Globus pallidus (tissue), 1 donor: ENCODE measurements at places on chromosomes 16 and 17.

- DNase-seq, result no peak
These were observed 41.8 kb downstream of the PAFAH1B1 start for GRCh38 chr17:2635241-2635640.

DNA sequence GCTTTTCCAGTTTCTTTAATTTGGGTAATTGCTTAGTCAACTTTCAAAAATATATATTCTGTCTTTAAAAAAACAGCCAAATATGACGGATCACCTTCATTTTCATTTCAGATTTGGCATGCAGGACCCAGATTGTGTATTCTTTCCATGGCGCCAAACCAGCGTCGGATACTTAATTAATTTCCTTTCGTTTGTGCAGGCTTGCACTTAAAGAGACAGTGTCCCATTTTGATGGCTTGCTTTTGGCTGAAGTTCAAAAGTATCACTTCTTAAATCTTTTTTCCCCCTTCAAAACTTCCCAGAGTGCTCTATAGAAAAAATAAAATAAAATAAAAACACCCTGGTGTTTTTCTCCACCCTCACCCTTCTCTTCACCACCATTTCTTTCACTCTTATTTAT lies 394.5 kb upstream of the SOX9 start:
- no peak for DNase-seq

- DNase-seq, result no peak
These were observed 34.5 kb downstream of the PSME3IP1 start for GRCh38 chr16:57151369-57151768.

DNA sequence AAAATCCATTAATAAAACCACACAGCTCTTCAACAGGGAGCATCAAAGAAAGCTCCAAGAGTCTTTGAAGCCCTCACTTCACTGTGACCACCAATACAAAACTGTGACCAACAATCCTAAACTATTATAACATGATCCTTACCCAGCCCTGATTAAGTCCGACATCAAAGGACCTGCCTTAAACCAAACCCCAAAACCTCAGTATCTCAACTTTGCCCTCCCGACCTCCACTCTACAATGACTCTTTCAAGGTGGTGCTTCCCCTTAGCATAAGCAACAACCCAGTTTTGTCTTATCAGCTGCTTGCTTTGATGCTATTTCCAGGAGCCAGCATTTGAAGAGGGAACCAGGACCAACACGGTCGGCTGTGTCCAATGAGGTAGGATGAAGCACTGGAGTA lies 8.5 kb upstream of the PRSS22 start:
- DNase-seq, result no peak

GRCh38 chr17:76077584-76078110 lies 1.3 kb upstream of the ZACN start:
- DNase-seq, result no peak

- no peak for DNase-seq
These were observed 141.2 kb downstream of the AATF start for GRCh38 chr17:37089956-37090355.

DNA sequence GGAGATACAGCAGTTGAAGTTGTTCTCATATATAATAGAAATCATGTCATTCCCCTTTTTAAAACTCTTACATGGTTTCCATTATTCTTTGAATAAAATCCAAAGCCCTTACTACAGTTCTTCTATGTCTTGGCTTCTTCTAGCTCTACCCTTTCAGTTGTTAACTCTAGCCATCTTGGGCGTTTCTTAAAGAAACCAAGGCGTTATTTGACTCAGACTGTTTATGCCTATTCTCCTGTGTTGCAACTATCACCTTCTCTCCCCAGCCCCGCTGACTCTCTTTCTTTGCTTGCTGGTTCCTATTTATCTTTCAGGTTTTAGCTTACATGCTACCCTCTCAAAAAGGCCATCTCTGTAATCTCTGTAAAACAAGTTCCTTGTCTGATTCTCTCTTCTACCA lies 32.7 kb downstream of the NFATC3 start:
- no peak for DNase-seq

- DNase-seq, result no peak
These were observed 8.2 kb downstream of the GLP2R start for GRCh38 chr17:9833922-9834321.

DNA sequence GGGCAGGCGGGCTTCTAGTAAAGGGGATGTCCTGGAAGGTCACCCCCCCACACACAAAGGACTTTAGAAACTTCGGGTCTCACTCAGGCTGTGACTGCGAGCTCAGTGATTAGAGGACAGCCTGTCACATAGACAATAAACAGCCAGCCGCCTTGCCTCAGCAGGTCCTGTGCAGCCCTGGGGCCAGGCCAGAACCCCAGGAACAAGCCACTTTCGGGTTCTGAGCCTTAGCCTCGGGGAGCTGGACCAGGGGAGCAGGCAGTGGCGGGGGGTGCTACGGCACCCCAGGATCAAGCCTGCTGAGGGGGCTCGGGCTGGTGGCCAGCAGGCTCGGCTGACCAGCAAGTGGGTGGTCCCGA lies 1.1 kb downstream of the GAS7 start:
- no peak for DNase-seq

GRCh38 chr17:142876-143784 lies 5.8 kb downstream of the SCGB1C2 start:
- DNase-seq, result no peak

DNA sequence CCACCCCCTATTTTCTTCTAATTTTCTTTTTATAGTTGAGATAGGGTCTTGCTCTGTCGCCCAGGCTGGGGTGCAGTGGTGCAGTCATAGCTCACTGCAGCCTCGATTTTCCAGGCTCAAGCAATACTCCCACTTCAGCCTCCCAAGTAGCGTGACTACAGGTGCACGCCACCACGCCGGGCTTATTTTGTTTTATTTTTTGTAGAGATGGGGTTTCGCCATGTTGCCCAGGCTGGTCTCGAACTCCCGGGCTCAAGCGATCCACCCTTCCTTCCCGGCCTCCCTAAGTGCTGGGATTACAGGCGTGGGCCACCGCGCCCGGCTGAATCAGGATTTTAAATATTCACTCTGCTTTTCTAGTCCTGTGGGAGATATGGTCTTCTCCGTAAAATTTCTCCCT lies 941 bp upstream of the GDPD1 start:
- no peak for DNase-seq

DNA sequence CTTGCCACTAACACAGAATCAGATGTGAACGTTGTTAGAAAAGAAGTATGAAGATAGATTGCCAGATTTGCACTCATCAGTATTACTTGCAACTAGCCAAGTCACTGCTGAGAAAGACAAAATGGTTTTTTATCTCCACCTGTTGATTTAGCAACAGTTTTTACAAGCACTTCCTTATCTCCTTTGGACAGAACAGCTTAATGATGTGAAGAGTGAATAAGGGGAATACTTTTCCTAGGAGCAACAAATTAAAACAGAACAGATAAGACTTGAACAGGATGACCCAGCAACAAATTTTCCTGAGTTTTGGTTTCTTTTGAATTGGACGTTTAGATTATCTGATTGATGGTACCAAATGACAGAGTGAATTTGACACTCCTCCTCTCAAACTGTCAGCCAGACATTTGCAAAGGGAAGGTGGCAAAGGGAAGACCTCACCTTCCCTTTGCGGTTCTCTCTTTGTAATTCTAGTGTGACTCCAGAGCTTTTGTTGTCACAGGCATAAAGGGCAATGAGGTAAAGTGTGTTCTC lies 130.6 kb downstream of the NLK start:
- DNase-seq, result no peak

GRCh38 chr16:4505356-4506147 lies 29.4 kb downstream of the HMOX2 start:
- DNase-seq, result no peak

GRCh38 chr16:6993544-6993943 lies 339.1 kb upstream of the RBFOX1 start:
- no peak for DNase-seq

- DNase-seq, result no peak
These were observed 117.8 kb downstream of the METRNL start for GRCh38 chr17:83196973-83197880.

- no peak for DNase-seq
These were observed 5.0 kb upstream of the PRSS54 start for GRCh38 chr16:58299757-58300349.

DNA sequence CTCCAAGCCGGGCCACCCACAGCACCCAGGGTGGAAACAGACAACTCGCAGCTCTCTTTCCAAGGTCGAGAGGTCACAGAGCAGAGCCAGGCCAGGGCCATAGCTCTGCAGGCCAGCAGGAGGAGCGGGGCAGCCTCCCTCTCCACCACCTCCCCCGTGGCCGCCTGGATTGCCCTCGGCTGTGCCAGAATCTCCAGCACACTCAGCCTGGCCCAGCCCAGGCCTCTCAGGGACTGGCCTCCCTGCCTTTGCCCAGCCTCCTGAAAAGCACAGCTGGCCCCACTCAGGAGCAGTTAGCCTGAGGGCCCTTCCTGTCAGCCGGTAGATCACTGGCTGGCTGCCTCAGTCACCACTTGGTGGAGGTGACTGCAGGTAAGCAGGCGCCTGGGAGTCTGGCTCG lies 85.8 kb upstream of the SEC14L1 start:
- no peak for DNase-seq

- DNase-seq, result no peak
These were observed 31.0 kb upstream of the ARL4D start for GRCh38 chr17:43367737-43368242.

GRCh38 chr16:66044089-66044488 lies 322.4 kb upstream of the CDH5 start:
- no peak for DNase-seq

DNA sequence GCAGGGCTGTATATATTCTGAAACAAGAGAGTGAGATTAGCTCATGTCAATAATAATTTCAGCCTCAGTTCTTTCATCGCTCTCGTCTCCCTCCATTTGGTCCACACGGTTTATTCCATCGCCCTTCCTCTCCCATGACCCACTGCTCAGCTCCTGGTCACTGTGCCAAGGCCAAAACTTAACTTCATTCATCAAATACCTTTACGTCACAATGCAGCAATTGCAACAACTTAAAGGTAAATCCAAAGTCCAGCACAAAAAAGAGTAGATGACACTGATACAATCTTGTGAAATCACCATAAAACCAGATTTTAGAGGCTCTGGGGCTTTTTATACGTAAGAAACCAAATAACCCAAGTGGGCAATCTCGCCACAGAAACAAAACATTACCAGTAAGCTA lies 72.0 kb downstream of the ANKRD11 start:
- DNase-seq, result no peak

- no peak for DNase-seq
These were observed 130.4 kb downstream of the C16orf78 start for GRCh38 chr16:49504023-49504364.

GRCh38 chr16:15620611-15621195 lies 22.3 kb downstream of the MARF1 start:
- no peak for DNase-seq

GRCh38 chr16:88770461-88771293 lies 14.3 kb downstream of the PIEZO1 start:
- no peak for DNase-seq

GRCh38 chr17:74424657-74425056 lies 7.2 kb upstream of the GPRC5C start:
- DNase-seq, result no peak

DNA sequence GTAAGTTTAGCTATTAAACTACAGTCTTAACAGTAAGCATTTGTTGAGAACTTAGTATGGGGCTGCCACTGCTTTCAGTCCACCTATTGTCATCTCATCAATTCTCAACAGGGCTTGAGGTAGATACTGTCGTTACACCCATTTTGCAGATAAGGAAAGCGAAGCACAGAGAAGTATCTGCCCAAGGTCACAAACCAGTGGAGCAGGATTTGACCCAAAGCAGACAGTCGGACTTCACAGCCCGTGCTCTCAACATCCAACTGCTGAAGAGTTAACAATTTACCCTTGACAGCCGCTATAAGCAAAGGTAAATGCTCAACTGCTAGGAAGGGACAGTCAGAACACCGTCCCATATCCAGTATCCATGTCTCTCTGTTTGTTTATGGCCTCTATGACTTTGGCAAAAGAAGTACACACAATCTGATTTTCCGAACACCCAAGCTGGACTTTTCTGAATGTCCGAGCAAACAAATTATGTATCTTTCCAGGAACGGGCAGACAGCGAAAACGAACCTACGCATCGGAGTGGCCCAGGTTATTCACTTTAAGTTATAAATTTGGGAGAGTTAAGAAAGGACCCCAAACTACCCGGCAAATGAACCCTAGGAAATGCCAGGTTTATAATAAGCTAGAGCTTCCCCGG lies 1.2 kb downstream of the SIAH1 start:
- DNase-seq, result peak; percentile 49

GRCh38 chr17:79698146-79698846 lies 32.4 kb upstream of the ENPP7 start:
- no peak for DNase-seq

- DNase-seq, result no peak
These were observed 17.0 kb upstream of the THAP11 start for GRCh38 chr16:67825119-67825518.

- DNase-seq, result peak; percentile 94
These were observed 477.4 kb downstream of the SLC39A11 start for GRCh38 chr17:72614871-72615626.

DNA sequence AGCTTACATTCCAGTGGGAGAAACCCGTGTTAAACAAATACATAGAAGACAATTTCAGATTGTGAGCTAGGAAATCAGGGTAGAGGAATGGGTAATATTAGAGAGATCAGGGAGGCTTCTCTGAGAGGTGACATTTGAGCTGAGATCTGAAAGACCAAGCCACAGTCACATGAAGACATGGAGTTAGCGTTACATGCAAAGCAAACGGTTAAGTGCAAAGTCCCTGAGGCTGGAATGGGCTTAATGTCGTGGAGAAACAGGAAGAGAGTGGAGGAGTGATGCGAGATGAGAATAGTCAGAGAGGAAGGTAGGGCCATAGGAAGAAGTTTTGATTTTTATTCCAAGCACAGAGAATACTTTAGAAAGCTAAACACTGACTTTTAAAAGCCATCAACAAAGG lies 246.1 kb downstream of the IRX3 start:
- DNase-seq, result no peak

GRCh38 chr17:10328971-10329923 lies 43.6 kb downstream of the MYH13 start:
- no peak for DNase-seq

DNA sequence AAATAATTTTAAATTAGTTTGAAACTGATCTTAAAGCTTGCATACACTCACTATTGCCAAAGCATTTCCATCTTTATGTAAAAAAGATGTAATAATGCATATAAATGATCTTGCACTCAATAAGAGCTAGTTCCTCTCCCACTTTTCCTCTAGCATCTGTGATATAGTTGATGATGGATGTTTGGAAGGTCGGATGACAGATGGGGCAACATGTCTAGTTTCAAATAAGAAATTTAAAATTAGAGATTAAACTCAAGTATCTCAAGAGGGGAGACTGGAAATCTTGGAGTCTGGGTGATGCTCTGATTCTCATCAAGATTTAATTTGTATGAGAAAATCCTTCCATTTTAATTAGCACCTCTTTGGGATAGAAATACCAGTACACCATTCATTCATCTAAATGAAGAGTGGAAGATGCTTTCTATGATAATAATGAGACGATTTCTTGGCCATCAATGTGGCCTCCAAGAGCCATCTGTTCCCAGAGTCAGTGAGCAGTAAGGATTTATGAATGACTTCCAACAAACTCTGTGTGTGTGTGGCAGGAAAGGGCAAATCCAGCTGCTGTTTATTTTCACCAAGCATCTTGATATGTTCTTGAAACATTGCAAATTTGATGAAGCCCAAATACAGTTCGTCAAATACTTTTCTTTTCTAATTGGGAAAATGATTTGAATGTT lies 616.3 kb upstream of the CDH8 start:
- no peak for DNase-seq

GRCh38 chr16:76428858-76429257 lies 151.7 kb downstream of the CNTNAP4 start:
- no peak for DNase-seq

GRCh38 chr16:57000271-57001025 lies 11.1 kb downstream of the NLRC5 start:
- no peak for DNase-seq

GRCh38 chr16:82626791-82627261 lies at the start of gene CDH13:
TSS of gene CDH13 (plus strand) at chr16:82626969.
- no peak for DNase-seq

- no peak for DNase-seq
These were observed 369.8 kb downstream of the UTP18 start for GRCh38 chr17:51630101-51630671.
